ENCODE measurements at places on chromosomes 3 and 15. TPM values are rescaled to one million over a fixed set of nuclear protein-coding genes. Genes with fewer than 3 reads are reported as not detected.
A peak's percentile ranks its signal among the peaks of the same experiment; 100 is the strongest.

CHRNA5 gene
- total RNA-seq, result 1.3 TPM

LTF gene
- not detected for total RNA-seq

CPN2 gene
- not detected for total RNA-seq

TF gene
- total RNA-seq, result 0.25 TPM

- peak overlapping the region; percentile 78 for H3K4me3 ChIP-seq
- DNase-seq, result peak; percentile 19
- no peak overlapping the region for H3K27ac ChIP-seq
- peaks cover 4% of the 10 kb centered on the region for H3K4me1 ChIP-seq
- no peaks in the 10 kb centered on the region for H3K27me3 ChIP-seq
Observed at GRCh38 chr15:22979238-22980188, 655 bp downstream of the CYFIP1 start.

- H3K4me1 ChIP-seq, result peaks cover 25% of the 10 kb centered on the region
- peaks cover 31% of the 10 kb centered on the region for H3K27me3 ChIP-seq
- no peak overlapping the region for H3K27ac ChIP-seq
- H3K4me3 ChIP-seq, result no peak overlapping the region
Observed at GRCh38 chr15:40510201-40510600, 39.4 kb downstream of the CHST14 start.

DNA sequence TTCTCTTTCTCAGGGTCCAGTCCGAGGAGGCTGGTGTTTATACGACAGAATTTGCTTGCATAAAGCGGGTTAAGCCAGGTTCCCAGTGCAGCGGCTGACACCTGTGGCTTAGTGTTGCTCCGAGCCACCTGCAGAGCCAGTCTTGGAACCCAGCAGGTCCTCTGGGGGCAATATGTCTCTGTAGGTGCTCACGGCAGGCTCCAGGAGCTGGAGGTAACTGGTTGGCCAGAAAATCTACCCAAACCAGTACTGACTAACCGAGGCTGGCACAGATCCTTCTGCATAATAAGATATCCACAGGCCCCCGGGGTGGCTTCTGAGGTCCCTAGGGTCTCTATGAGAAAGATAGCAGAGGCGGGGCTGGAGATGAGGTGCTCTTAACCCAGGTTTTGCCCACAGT is 3.2 kb downstream of the MGLL start:
- peaks cover 7% of the 10 kb centered on the region for H3K4me1 ChIP-seq
- no peak overlapping the region for H3K27ac ChIP-seq
- no peak overlapping the region for H3K4me3 ChIP-seq
- no peaks in the 10 kb centered on the region for H3K36me3 ChIP-seq
- no peak for DNase-seq

- no peak for DNase-seq
- no peak overlapping the region for H3K27ac ChIP-seq
- no peaks in the 10 kb centered on the region for H3K4me1 ChIP-seq
- no peak overlapping the region for H3K4me3 ChIP-seq
- no peaks in the 10 kb centered on the region for H3K27me3 ChIP-seq
Observed at GRCh38 chr3:24495326-24495994, 810 bp upstream of the THRB start.

GRCh38 chr3:62611541-62612240 is 238.3 kb upstream of the FEZF2 start:
- no peak for DNase-seq
- H3K4me1 ChIP-seq, result no peaks in the 10 kb centered on the region
- no peak overlapping the region for H3K27ac ChIP-seq
- H3K4me3 ChIP-seq, result no peak overlapping the region
- no peaks in the 10 kb centered on the region for H3K36me3 ChIP-seq
- H3K27me3 ChIP-seq, result no peaks in the 10 kb centered on the region

GRCh38 chr3:129448186-129448895 is 8.3 kb downstream of the IFT122 start:
- no peak overlapping the region for H3K27ac ChIP-seq
- H3K27me3 ChIP-seq, result no peaks in the 10 kb centered on the region
- DNase-seq, result no peak
- no peaks in the 10 kb centered on the region for H3K36me3 ChIP-seq
- H3K4me3 ChIP-seq, result no peak overlapping the region

DNA sequence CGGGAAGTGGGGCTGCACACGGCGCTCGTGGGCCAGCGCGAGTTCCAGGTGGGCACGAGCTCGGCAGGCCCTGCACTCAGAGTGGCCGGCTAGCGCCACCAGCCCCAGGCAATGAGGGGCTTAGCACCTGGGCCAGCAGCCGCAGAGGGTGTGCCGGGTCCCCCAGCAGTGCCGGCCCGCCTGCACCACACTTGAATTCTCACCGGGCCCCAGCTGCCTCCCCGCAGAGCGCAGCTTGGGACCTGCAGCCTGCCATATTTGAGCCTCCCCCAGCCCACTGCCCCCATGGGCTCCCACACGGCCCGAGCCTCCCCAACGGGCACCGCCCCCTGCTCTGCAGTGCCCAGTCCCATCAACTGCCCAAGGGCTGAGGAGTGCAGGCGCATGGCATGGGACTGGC is 87.5 kb downstream of the CHCHD4 start:
- no peaks in the 10 kb centered on the region for H3K27me3 ChIP-seq
- no peak overlapping the region for H3K27ac ChIP-seq
- no peak overlapping the region for H3K4me3 ChIP-seq
- H3K4me1 ChIP-seq, result no peaks in the 10 kb centered on the region
- DNase-seq, result no peak

GRCh38 chr3:13479332-13479581 is 849 bp upstream of the HDAC11 start:
- peaks cover 23% of the 10 kb centered on the region for H3K4me1 ChIP-seq
- peak overlapping the region; percentile 90 for H3K27ac ChIP-seq
- H3K4me3 ChIP-seq, result peak overlapping the region; percentile 92
- no peaks in the 10 kb centered on the region for H3K27me3 ChIP-seq
- DNase-seq, result no peak

DNA sequence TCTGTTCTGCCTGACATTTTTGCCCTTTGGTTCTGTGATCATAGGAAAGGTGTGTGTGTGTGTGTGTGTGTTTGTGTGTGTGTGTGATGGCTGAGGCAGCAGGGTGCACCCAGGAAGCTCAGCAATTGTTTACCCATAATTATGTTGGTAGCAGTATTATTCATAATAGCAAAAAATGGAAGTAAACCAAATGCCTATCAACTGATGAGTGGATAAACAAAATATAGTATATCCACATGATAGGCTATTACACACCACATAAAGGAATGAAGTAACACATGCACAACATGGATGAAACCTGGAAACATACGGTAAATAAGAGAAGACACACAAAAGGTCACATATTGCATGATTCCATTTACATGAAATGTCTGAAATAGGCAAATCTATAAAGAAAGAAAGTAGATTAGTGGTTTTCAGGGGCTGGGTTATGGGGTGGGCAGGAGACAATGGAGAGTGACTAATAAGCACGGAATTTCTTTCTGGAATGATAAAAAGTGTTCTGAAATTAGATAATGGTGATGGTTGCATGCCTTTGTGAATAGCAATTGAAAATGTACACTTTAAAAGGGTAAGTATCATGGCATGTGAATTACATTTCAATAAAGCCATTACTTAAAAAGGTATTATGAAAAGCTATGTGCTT is 167.2 kb downstream of the POLR2M start:
- no peak for DNase-seq
- H3K27me3 ChIP-seq, result peaks cover 12% of the 10 kb centered on the region
- no peak overlapping the region for H3K4me3 ChIP-seq
- no peaks in the 10 kb centered on the region for H3K36me3 ChIP-seq
- no peak overlapping the region for H3K27ac ChIP-seq

DNA sequence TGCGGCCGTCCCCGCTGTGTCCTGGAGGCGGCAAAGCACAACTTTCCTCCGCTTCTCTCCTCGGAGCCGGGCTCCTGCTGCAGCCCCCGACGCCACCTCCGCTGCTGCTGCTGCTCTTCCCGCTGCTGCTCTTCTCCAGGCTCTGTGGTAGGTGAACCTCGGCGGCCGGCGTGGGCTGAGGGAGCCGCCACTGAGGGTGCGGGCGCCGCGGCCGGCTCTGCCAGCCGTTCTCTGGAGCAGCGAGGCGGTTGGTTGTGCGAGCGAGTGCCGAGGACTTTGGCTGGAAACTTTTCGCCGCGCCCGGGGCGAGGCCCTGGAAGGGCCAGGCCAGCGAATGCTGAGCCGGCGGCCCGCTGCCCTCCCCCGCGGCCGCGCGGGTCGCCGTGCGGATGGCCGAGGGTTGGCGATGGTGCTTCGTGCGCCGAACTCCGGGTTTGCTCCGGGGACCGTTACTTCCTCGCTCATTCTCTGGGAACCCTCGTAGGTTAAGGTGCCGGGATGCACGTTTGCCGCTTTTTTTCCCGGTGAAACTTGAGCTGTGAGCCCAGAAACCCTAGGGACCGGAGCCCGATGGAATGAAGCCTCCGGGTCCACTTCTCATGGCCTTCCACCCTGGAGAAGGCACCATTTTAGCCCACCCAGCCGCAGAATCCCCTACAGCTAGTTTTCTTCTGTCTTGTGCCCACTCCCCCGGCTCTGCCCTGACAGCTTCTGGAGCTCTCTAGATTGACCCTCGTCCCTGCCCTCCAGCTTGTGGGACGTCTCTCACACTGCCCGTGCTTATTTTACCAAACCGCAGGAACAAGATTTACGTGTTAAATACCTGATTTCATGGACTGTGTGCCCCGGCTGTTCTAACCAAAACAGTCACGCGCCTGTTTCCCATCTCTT is 660 bp downstream of the NECTIN3 start:
- H3K4me3 ChIP-seq, result peak overlapping the region; percentile 78
- no peaks in the 10 kb centered on the region for H3K36me3 ChIP-seq
- DNase-seq, result peak; percentile 23
- peak overlapping the region; percentile 46 for H3K27ac ChIP-seq
- H3K4me1 ChIP-seq, result peaks cover 32% of the 10 kb centered on the region

DNA sequence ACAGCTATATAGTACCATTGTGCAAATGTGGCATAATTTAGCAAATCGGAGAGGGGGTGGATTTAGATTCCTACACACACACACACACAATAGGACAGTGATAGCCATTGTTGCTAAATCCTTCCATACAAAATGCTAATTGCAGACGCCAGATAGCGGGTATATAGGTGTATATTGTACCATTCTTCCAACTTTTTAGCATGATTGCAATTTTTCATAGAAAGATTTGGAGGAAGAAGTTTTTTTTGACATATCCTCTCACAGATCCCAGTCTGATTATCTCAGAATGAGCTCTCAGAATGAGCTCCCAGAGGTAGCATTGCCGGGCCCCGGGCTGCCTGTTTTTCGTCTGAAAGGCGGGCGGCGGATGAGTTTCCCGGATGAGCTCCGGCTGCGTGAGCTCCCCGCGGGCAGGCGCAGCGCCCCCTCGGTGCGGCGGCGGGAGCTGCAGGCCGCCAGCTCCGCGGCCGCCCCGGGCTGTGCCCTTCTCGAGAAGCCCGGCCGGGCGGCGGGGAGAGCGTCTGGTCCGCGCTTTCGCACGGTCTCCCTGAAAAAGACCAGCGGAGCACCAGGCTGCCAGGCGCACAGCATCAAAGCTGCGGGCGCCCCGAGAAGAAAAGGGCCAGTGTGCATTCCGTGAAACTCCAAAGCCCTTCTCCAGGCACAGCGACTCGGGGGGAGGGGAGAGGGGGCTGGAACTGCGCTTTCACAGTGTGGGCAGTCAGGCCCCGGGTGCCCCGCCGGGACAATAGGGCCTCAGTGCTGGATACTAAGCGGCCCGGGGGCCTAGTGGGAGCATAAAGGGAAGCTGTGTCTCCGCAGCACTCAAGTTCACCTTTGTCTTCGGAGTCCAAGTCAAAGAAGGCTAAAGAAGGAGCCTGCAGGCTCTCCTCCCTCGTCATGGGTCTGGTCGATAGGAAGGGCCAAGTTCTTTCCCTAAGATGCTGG is 12.0 kb upstream of the SHC4 start:
- H3K36me3 ChIP-seq, result no peaks in the 10 kb centered on the region
- H3K27ac ChIP-seq, result no peak overlapping the region
- peak overlapping the region; percentile 28 for H3K4me3 ChIP-seq
- DNase-seq, result peak; percentile 70
- H3K27me3 ChIP-seq, result no peaks in the 10 kb centered on the region
- peaks cover 9% of the 10 kb centered on the region for H3K4me1 ChIP-seq

DNA sequence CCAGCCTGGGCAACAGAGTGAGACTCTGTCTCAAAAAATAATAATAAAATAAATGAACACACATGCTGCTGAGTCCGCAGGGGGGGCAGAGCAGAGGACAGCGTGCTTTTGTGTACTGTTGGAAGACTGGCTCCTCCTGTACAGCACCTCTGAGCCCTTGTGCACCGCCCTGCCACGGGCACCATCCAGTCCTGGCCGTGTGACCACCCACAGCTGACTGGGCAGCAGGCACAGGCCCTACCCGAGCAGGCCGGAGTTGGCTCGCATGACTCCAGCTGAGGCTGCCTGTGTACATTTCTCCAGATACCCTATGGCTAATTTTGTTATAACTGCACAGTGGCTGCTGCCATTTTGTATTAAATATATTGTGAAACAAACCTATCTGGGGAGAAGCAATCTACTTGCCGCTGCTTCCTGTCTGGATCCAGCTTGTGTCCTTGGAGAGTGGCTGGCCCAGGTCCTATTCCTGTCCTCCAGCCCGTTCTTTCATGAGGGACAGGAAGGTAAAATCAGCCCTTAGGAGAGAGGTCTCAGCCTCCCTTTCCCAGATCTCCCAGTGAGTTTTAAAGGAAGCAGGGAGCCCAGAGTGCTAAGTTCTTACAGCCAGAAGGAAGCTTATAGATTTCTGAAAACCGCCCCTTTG is 14.6 kb downstream of the IVD start:
- no peak overlapping the region for H3K4me3 ChIP-seq
- H3K4me1 ChIP-seq, result peaks cover 8% of the 10 kb centered on the region
- no peak for DNase-seq
- H3K27me3 ChIP-seq, result no peaks in the 10 kb centered on the region
- H3K27ac ChIP-seq, result no peak overlapping the region
- no peaks in the 10 kb centered on the region for H3K36me3 ChIP-seq

GRCh38 chr3:54262946-54263345 is 140.6 kb downstream of the CACNA2D3 start:
- no peaks in the 10 kb centered on the region for H3K4me1 ChIP-seq
- no peak overlapping the region for H3K27ac ChIP-seq
- H3K36me3 ChIP-seq, result no peaks in the 10 kb centered on the region
- no peak overlapping the region for H3K4me3 ChIP-seq
